Renal cortex interstitium (tissue), 15 donors: ENCODE measurements at places on chromosomes 12 and 14. TPM values are rescaled to one million over a fixed set of nuclear protein-coding genes. Genes with fewer than 3 reads are reported as not detected.

The FOXN4 gene
- 2.2 TPM for polyA plus RNA-seq

The INSM2 gene
- polyA plus RNA-seq = not detected

The CEBPE gene
- polyA plus RNA-seq = 0.16 TPM

GRCh38 chr14:51869411-51870100 is 9.1 kb downstream of the GNG2 start:
- DNase-seq = no peak

DNA sequence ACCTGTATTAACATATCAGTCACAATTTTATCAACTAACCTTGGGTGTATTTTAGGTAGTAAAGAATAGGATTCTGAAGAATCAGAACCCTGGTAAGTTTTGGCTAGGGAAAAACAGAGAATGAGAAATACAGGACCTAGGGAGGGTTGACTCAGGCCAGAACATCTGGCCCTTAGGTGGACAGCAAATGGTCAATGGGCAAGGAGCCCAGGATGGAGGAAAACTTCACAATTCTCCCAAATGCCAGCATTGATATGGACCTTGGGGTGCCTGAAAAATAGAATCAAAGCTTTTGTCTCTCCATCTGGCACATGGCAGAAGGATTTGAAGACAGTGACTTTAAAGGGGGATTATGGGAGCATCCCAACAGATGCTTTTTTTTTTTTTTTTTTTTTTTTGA is 32.7 kb upstream of the PRPF39 start:
- no peak for DNase-seq

DNA sequence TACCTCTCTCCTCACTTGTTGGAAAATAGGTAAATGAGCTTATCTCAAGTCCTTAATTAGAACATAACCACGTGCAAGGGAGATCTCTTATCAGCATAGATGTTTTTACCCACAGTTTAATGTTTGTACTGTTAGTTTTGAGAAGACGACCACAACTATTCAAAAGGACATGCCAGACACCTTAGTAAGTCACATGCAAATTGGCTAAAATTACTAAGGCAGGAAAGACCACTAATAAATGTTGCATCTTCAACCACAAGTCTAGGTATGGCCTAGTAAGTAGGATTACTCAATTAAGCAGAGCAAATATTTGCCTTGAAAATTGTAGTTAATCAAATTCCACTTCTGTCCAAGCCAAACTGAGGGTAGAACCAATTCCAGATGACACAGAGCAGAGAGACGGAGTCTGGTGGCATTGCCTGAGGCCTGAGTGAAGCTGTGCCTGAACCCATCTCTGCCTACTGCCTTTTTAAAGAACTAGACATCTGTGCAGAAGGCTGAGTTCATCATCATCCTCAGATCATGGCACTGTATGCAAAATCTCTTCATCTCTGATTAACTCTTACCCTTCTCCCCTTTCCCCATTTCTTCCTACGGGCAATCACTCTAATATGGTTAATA is 29.7 kb upstream of the CHST11 start:
- DNase-seq = no peak

DNA sequence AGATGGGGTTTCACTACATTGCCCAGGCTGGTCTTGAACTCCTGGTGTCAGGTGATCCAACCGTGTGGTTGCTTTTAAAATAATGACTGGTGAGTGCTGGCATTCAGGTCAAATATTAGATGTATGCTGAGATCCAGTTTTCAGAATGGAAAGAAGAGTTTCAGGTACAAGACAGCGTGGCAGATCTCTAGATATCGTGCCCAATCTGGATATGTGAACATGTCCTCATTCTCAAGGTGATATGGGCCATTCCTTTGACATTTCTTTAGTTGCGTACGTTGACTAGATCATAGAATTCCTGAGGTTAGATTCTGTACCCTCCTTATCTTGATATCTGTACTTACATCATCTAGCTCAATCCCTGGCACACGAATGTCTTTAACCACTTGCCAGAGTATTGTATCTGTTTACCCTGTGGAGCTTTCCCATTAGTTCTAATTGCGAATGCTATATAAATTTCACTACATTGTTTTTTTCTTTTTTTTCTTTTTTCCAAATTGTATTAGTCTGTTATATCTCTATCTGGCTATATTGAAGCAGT is 80.2 kb downstream of the ANO6 start:
- no peak for DNase-seq

DNA sequence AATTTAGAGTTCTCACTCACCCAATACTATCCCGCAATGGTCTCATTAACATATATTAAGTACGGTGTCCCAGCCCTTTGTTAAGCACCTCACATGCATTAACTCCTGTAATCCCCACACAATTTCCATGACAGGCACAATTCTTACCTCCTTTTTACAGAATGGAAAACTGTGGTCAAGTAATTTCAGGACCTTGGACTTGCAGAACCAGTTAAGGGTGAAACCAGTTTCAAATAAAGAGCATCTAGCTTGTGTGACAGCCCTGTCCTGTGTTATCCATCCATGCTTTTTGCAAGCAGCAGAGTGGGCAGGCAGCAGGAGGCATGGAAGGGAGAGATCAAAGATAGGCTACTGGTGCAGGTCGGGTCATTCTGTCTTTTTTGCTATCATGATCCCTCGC is 470.8 kb downstream of the NELL2 start:
- DNase-seq = no peak

- DNase-seq = no peak
Observed at GRCh38 chr14:90368946-90369721, 27.7 kb upstream of the CALM1 start.

DNA sequence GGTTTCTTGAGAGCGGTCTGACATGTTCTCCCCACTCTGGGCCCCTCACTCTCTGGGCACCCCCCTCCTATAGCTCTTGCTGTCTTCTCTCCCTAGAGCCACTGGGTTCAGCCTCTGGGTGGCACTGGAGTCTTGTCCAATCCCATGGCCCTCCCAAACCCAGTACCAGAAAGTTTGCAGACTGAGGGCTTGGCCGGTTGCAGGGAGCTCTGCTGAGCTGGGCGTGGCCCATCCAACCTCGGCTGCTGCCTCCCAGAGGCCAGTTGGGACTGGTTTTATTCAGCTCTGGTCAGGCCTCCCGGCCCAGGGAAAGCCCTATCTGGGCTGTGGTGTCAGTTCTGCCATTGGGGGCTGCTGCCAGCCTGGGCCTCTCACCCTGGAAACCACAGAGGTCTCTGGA is 37.9 kb downstream of the ISCA2 start:
- no peak for DNase-seq
